ENCODE measurements at places on chromosomes 16 and 17.

- no peak for DNase-seq
Measured at GRCh38 chr16:49055824-49056545, 225.7 kb downstream of the CBLN1 start.

GRCh38 chr16:11501632-11502031 is 85.1 kb downstream of the LITAF start:
- DNase-seq = no peak

- DNase-seq = no peak
Measured at GRCh38 chr17:48513097-48513496, 17.7 kb downstream of the HOXB1 start.

DNA sequence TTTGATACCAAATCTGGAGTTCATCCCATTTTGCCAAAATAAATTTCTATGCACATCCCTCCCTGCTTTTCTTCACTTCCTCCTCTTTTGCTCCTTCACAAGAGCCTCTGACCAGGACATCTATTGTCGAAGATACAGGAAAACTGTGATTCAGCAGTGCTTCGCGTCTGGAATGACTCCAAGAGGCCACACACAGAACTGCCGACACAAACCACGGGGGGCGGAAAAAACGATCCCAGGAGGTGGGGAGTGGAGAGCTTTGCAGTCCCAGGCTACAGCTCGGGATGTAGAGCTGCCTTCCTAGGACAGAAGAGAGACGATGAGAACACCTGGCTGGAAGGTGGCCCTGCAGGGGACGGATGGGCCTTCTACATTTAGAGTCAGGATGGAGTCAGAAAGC is 102.8 kb downstream of the XYLT1 start:
- DNase-seq = no peak

- DNase-seq = no peak
Measured at GRCh38 chr16:4060009-4060408, 56.2 kb downstream of the ADCY9 start.

All from LNCaP clone FGC (cell line).